ENCODE measurements at places on chromosomes 12 and 14. TPM values are rescaled to one million over a fixed set of nuclear protein-coding genes. Genes with fewer than 3 reads are reported as not detected.

NTF3 gene
- total RNA-seq, result not detected

PELI2 gene
- total RNA-seq, result 1.5 TPM

TIMELESS gene
- total RNA-seq, result 56.1 TPM

SLC6A15 gene
- total RNA-seq, result not detected

LIN7A gene
- total RNA-seq, result 0.18 TPM

AVPR1A gene
- not detected for total RNA-seq

NEDD8 gene
- total RNA-seq, result 191 TPM

CCDC92 gene
- 17.6 TPM for total RNA-seq

SERPINA5 gene
- not detected for total RNA-seq

FAIM2 gene
- total RNA-seq, result 0.18 TPM

AMDHD1 gene
- 0.86 TPM for total RNA-seq

RPGRIP1 gene
- total RNA-seq, result not detected

PTCSC3 gene
- total RNA-seq, result not detected

CD4 gene
- total RNA-seq, result 232 TPM

PIANP gene
- total RNA-seq, result not detected
